A549 (cell line): ENCODE measurements at places on chromosomes 5 and 9.

DNA sequence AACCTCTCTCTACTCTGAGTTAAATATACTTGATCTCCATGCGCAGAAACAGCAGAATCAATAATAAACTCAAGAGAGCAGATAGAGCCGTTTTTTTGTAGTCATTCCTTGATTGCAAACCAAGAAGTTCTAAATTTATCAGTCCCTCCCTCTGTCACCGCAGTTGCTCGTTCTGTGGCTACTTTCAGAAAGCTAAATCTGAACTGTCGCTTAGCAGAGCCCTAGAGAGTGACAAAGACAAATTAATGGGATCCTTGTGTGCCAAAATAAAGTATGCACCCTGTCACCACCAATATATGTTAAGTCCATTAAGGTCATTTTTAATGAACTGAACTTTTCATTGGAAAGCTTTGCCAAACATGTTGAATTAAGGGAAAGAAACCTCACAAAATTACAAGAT is 218.3 kb downstream of the ADAMTSL1 start:
- no peak for DNase-seq

- DNase-seq = no peak
Observed at GRCh38 chr9:110940951-110941557, 97.2 kb downstream of the LPAR1 start.

DNA sequence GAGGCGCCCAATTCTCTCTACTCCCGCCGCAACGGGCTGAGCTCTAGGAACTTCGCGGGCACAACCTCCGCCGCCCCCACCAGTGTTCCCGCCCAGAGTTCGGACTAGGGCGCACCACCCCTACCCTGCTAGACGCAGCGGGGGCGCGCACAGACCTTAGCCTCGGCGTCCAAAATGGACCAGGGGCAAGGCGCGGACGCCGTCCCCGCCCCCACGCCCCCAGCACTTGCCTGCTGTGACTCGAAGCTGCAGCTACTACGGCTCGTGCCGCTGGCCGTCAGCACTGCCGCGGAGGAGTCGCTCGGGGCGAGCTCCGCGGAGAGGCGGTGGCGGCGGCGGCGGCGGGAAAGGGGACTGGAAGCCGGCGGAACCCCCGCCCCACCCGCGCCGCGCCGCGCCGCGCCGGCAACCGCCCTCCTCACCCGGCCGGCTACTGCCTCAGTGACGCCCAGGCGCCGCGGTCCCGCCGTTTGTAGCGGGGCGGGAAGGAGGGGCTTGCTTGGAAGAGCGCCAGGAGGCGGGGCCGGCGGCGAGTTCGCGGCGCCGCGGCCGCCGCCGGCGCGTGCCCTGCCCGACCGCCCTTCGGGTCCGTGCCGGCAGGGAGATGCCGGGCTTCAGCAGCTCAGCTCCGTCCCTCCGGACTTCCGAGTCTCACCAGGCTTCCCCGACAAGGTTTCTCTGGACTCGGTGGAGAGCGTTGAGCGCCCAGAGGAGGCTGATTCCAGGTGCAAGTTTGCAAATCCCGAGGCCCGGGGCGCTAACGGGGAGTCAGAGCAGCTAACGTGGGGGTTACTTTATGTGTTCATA is 4.5 kb downstream of the ELAVL2 start:
- DNase-seq = no peak

- no peak for DNase-seq
Observed at GRCh38 chr5:139806726-139807646, 11.4 kb downstream of the PSD2 start.

DNA sequence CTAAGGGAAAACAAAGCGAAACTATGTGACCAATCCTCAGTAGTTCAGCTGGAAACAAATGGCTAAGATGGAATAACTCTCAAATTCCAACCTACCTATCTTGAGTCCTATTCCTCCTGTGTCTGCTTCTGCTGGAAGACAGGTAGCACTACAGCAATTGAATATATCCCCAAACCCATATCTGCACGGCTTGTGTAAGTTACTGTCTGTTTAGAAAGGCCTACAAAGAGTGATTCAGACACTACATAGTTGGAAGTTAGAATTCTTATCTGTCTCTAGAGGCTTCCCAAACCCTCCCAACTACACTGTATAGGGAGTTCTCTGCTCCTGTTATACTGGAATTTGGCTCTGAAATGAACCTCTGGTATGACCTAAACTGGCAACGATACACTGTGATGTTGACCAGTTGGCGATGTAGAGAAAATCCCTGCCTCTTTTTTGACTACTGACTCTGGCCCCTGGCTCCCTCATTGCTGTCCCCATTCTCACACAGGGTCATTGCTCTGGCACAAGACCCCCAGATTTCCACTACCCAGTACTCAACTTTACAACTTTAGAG is 22.6 kb upstream of the NADK2 start:
- no peak for DNase-seq

- no peak for DNase-seq
Observed at GRCh38 chr5:76537073-76537543, 86.1 kb downstream of the F2RL2 start.

GRCh38 chr5:156191547-156191946 is 135.4 kb upstream of the SGCD start:
- DNase-seq = no peak
